ENCODE measurements at places on chromosomes 6 and 20.

DNA sequence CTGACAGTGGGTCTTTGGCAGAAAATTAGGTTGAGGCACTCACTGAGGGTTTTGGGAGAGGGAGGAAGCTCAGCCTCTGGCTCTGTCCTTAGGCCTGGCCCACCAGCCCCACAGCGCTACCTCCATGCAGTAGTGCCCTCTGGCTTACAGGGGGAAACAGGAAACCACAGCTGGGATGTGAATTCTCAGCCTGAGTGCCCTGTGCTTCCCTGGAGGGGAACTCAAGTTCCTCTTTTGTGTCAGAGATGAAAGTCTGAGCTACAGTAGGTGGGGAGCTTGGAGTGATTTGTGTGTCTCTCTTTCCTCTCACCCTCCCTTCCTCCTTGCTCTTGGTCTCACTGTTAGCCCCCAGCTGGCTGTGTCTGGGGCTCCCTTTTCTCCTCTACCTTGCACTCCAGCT lies 48.2 kb upstream of the BLCAP start:
- DNase-seq = no peak

DNA sequence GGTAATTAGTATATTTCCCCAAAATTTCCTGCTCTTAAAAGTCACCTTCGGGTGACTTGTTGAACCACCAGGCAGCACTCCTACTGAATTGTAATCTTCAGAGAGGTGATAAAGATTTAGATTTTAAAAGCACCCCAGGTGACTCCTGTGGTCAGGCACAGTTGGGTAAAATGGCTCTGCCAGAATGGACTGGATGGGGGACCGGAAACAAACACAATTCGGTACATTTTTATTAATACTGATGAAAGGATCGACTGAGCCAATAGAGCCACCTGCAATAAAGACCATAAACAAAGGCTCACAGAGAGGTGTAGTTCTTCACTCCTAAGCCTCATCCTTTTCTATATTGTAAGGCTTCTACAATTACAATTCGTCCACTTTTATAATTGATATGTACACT lies 19.6 kb upstream of the FAM83C start:
- DNase-seq = no peak

GRCh38 chr6:125868252-125868651 lies 77.5 kb downstream of the NCOA7 start:
- DNase-seq = no peak

GRCh38 chr20:34293589-34293988 lies 9.6 kb downstream of the AHCY start:
- DNase-seq = no peak

- no peak for DNase-seq
These were observed 648.7 kb upstream of the FLRT3 start for GRCh38 chr20:14986026-14986655.

DNA sequence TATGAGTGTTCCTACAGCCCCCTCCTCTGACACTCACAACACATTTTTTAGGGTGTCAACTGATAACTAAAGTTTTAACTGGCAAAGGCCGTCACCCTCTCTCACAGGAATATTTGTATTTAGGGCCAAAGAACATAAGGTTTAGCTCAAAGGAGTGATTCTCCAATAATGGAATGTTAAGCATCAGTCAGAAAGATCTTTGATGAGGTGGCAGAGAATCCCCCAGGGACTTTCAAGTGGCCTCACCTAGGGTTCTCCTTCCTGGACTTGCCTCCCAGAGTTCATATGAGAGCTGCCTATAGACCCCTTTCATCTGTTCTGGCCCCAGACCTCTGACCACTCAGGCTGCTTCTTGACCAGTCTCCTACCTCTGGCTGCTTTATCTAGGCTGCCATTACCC lies 7.4 kb upstream of the SCUBE3 start:
- no peak for DNase-seq
